ENCODE measurements at places on chromosomes 12 and 14.

DNA sequence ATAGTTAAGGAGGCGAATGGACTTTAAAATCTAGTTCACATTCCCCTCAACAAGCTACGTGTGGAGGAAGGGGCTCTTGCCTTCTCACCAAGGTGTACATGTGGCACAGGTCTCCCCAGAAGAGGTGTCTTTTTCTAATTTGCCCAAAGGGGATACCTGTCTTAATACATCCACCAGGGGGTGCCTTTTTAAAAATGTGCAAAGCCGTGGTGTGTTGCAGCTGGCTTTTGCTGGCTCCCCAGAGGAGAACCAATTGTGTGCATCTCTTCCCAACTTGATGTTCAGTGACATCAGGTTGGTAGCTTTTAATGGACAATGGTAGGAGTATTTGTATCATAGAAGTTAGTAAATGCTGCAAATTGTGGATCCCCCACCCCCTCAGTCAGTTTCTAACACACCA, 33.8 kb downstream of the CREBL2 start:
- DNase-seq = peak; percentile 16

GRCh38 chr12:1914114-1914911, 4.1 kb downstream of the CACNA2D4 start:
- DNase-seq = no peak

DNA sequence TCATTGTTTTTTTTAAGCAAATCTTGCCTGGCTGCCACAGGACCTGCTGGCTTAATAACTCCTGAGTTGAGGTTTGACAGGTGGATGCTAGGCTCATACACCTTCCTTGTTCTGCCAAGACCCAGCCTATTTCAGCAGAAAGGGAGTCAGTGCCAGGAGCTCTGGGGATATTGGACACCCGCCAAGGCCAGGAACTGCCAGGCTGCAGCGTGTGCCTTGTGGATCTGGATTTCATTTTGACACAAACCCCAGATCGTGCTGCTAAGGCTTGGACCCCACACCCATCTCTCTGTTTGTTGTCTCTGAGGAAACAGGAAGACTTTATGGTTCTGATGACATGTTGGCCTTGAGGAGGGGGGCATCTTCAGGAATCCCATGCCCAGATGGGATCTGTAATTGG, 44.4 kb upstream of the PRIMA1 start:
- no peak for DNase-seq

GRCh38 chr14:30532264-30532663, 26.7 kb upstream of the G2E3 start:
- no peak for DNase-seq

DNA sequence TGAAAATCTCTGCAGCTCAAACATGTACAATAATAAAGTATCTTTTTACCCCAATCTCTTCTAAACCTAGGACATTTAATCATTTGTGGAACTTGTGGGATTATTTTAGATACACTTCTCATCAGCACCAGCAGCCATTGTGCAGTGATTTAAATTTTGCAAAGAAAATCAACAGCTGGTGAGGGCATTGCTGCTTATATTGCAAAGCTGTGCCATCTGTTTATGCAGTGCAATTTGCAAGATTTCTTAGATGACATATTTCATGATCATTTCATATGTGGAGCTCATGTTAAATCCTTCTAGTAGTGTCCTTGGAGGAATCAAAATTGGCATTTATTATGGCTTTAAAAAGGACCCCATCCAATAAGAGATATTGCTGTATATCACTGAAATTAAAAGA, 320.7 kb downstream of the BTG1 start:
- DNase-seq = no peak

DNA sequence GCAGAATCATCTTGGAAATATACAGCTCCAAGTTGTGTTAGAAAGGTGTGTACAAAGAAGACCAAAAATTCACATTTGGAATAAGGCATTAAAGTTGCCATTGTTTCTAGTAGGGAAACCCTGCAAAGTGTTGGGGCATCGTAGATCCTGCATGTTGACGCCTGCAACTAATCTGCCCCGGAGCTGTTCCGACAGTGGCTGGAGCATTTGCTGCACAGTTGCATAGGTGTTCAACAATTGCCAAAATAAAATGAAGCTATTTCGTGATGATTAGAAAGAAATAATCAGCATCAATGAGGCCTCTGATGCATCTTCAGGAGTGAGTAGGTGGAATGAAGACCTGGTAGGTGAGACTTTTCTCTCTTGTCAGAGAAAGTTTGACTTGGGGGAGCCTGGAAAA, 47.3 kb downstream of the DAD1 start:
- DNase-seq = no peak

DNA sequence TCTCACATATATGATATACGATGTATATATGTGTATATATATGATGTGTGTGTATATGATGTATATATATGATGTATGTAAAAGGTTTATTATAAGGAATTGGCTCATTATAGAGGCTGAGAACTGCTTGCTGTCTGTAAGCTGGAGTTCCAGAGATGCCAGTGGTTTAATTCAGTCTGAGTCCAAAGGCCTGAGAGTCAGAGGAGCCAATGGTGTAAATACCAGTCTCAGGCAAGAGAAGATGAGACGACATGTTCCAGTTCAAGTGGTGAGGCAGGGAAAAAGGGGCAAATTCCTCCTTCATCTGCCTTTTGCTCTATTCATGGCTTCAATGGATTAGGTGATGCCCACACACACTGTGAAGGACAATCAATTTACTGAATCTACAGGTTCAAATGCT, 17.1 kb upstream of the STYK1 start:
- peak; percentile 11 for DNase-seq

DNA sequence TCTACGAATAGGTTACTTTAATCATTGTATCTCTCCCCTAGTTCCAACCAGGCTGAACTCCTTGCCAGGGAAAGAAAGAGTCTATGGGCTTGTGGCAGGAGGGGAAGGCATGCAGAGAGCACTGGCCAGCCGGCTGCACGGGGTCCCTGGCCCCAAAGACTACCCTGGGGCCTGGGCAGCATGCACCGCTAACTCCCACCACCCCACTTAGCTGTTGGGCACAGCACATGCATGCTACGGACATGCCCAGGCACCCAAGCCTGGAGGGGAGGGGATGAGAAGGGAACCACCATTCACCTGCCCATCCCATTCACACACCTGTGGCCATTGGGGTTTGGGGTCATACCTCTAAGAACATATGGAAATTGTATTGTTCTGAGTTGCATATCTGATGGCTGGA, 94.1 kb downstream of the PIK3C2G start:
- no peak for DNase-seq

- DNase-seq = no peak
Measured at GRCh38 chr12:1797011-1797901, 23.1 kb upstream of the LRTM2 start.
